ENCODE measurements at places on chromosomes 11 and 22.

DNA sequence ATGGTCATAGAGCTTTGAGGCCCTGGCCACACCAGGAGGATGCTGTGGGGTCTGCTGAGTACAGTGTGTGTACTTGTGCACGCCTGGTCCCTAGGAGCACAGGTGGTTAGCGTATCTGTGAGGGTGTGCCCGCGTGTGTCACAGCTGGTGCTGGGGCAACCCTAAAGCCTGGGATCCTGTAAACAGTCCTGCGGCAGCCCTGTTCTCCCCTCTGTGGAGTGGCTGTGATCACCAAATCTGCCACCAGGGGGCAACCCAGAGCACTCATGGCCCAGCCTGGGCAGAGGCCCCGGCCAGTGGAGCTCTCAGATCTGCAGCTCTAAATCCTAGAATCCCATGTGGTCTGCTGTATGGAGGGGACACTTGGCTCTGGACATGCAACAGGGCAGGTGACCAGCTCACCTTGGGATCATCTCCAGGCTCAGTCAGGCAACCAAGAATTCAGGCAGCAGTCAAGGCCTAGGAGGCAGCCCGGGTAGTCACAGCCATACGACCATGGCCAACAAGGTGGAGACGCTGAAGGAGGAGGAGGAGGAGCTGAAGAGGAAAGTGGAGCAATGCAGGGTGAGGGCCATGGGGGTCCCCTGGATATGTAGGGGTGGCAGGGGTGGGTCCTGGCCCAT is 3.9 kb downstream of the SH3BP1 start:
- peak; percentile 94 for DNase-seq

GRCh38 chr11:18332891-18333290 is 10.5 kb downstream of the GTF2H1 start:
- no peak for DNase-seq

DNA sequence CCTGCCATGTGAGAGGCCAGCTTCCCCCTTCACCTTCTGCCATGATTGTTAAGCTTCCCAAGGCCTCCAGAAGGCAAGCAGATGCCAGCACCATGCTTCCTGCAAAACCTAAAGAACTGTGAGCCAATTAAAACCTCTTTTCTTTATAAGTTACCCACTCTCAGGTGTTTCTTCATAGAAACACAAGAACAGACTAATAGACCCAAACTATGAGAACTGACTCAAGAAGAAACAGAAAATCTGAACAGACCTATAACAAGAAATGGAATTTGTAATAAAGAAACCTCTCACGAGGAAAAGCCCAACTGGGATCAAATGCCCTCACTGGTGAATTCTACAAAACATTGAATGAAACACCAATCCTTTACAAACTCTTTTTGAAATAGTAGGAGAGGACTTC is 12.0 kb downstream of the NPAT start:
- no peak for DNase-seq

DNA sequence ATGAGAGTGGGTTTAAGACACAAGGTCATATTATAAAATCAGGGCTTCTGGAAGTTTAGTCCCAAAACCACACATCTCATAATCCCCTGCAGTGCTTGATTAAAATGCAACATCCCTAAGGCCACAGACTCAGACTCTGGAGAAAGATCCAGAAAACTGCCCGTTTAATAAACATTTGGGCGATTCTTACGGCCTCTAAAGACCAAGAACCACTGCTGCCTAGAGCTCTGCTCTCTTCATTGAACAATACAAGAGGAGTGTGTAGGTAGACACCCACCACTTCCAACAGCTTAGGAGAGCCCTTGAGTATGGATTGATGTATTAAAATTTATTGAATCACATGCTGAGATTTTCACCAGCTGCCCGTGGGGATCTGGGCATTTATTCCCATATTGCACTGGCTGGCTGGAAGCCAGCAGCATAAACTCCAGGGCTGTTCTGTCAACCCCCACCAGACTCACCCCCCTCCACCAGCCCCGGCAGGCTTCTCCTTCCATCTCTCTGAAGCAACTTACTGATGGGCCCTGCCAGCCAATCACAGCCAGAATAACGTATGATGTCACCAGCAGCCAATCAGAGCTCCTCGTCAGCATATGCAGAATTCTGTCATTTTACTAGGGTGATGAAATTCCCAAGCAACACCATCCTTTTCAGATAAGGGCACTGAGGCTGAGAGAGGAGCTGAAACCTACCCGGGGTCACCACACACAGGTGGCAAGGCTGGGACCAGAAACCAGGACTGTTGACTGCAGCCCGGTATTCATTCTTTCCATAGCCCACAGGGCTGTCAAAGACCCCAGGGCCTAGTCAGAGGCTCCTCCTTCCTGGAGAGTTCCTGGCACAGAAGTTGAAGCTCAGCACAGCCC is 749 bp upstream of the BEST1 start:
- DNase-seq: peak; percentile 89

GRCh38 chr11:86938900-86939880 is 16.0 kb downstream of the FZD4 start:
- DNase-seq: no peak

- no peak for DNase-seq
Measured at GRCh38 chr11:63508745-63509144, 2.9 kb downstream of the LGALS12 start.

DNA sequence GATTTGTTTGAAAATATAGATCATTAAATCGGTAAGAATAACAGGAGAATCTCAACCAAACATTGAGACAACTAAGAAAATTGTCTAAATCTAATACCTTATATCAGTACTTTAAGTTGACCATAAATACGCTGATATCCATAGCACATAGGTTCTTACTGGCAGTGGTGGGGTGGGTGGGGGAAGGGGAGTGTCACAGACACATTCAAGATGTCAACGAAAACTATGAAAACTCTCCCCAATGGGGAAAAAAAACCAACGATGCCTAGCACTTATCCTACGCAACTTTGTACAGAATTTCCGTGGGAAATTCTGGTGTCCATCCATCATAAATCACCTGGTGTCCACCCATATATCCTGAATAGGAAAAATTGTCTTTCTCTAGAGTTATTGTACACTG is 6.2 kb downstream of the GRAP2 start:
- no peak for DNase-seq

DNA sequence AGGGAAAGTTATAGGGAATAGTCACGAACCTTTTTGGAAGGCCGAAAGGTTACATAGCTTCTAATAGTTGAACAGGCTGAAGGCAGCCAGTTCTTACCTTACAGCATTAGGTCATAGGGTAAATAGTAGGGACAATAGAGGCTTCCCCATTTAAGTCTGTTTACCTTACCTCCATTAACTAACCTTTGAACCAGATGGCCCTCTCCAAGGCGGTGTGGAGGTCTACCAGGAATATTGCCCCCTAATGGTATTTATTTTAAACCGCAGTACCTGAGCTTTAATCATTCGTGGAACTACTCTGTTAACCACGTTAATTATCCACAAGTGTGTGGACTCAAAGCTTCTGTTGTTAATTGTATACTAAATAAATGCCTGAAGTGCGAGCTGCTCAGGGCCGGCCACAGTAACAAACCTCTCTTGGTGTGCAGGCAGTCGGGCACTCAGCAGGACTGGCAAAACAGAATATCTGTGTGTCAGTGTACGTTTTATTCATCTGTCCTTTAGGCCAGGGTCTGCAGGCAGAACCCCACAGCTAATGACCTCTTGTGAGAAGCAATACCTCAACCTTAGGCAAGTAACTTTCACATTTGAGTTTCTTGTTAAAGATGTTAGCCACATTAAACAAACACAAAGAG is 81.7 kb downstream of the PRCP start:
- no peak for DNase-seq

- DNase-seq: no peak
Measured at GRCh38 chr11:113838005-113838404, 37.4 kb downstream of the USP28 start.

DNA sequence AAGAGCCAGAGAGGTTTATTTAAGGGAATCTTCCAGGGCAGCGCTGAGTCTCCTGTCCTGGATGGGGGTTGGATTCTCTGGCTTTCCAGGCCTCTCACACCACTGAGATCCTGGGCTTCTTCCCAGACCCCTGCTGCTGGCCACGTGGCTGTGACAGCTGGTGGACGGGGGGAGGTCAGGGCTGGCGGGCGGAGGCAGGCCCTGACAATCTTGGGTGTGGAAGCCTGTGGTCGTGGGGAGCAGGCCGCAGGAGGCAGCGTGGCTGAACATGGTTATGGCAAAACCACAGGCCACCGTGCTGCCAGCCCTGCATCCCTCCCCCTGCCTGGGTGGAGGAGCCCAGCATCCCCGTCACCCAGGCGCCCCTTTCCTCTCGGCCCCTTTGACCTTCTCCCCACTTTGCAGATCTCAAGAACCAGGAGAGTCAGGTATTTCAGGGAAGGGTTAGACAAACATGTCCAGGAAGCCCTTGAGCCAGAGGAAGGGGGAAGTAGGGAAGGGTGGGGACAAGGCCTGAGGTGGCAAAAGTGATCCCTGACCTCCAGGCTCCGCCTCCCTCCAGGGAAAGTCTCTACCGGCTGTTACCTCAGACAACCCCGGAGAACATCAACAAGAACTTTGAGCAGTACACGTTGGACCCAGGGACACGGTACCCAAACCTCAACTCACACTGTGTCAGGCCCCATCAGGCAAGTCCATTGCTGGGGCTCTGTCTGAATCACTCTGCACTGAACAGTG is 111.8 kb downstream of the MICAL2 start:
- no peak for DNase-seq

GRCh38 chr11:83011333-83012167 is 60.1 kb downstream of the RAB30 start:
- DNase-seq: no peak

DNA sequence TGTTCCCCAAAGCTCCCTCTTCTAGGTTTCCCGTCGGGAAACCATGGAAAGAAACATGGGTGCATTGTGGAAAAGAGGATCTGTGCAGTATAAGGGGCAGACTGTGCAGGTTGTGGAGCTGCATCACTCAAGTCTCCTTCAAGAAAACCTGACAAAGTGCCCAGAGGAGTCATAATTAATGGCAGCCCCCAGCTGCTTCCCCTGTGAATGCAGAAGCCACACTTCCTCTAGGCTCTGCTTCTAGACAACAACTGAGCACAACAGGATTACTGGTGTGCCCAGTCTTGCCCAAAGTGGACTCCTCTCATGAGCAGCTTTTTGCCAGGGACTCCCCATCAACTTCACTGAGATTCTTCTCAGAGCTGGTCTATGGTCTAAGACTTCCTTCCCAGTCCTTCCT is 42.6 kb upstream of the SCUBE2 start:
- no peak for DNase-seq

GRCh38 chr11:32200136-32200847 is 109.4 kb downstream of the RCN1 start:
- no peak for DNase-seq

DNA sequence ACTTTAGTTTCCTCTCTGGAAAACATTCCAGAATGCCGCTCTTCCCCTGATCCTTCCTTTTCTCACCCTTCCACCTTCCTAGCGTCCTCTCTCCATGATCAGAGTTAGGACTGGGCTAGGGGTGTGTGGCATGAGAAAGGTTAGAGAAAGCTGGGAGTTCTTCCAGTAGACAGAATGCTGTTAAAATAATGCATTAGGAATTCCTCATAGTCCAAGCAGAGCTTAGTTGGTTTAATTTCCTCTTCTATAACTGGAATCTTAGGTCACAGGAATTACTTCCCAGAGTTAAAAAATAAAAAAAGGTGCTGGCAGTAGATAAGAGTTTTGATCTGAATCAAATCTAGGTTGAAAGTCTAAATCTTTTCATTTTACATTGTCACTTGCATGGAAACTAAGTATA is 37.2 kb upstream of the ADORA2A start:
- no peak for DNase-seq

GRCh38 chr11:107040433-107041087 is 22.3 kb upstream of the GUCY1A2 start:
- no peak for DNase-seq

GRCh38 chr11:72125956-72126355 is 9.6 kb upstream of the FOLR3 start:
- no peak for DNase-seq

DNA sequence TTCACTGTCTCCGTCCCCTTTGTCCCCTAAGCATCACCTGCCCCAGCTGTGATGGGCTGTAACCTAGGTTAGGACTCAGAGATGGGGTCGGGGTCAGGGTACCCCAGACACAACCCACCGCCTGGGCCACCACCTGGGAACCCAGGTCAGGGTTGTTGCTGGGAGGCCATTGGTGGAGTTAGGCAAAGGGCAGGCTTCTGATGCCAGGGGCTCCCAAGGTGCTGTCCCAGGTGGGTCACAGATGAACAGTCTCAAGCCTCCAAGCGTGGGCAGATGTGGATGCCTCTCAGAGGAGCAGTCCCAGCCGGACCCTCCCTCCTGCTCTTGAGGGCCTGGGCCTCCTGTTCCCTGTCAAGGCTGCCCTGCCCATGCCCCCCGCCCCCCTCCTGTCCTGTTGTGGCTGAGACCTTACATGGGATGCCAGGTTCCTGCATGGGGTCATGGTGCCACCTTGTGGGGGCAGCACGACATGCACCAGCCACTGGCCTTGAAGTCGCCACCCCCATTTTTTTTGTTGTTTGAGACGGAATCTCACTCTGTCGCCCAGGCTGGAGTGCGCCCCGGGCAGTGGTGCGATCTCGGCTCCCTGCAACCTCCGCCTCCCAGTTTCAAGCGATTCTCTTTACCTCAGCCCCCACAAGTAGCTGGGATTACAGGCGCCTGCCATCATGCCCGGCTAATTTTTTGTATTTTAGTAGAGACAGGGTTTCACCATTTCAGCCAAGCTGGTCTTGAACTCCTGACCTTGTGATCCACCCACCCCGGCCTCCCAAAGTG is 12.1 kb downstream of the GATD1 start:
- DNase-seq: peak; percentile 73

GRCh38 chr11:8217926-8218325 is 45.8 kb downstream of the LMO1 start:
- no peak for DNase-seq

DNA sequence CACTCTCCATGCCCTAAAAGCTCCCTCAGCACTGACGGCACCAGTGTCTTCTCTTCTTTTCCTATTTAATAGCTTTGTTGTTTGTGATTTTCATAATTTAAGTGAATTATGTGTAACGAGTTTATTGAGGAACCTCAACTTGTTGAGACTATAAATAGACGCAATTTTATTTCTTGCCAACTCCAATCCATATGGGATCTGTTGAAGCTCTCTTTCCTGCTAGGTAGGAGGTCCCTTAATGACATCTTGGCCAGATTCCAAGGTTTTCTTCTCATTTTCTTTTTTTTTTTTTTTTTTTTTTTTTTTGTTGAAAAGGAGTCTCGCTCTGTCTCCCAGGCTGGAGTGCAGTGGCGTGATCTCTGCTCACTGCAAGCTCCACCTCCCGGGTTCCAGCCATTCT is 14.2 kb downstream of the RTL6 start:
- no peak for DNase-seq

DNA sequence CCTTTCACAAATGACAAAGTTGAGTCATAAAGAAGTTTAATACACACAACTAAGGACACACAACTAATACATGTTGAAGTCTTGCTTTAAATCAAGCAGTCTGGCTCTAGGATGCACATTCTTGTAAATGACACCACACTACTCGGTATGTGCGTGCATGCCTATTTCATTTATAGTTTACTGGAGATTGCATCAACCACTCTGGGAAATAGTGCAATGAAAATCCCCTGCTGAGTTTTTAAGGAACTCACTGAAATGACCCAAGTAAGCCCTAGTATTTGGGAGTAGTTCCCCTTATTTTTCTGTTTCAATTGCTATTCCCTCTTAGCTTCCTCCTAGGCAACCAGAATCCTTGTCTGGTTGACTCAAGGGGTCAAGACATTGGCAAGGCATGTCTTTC is 160.2 kb upstream of the LARGE1 start:
- no peak for DNase-seq

GRCh38 chr11:35683728-35684339 is 21.3 kb downstream of the TRIM44 start:
- no peak for DNase-seq

- peak; percentile 58 for DNase-seq
Measured at GRCh38 chr11:76660533-76661305, 9.8 kb downstream of the LRRC32 start.

Data from sciatic nerve (tissue), 2 donors.